ENCODE measurements at places on chromosomes 7 and 10.
A peak's percentile ranks its signal among the peaks of the same experiment; 100 is the strongest.

DNA sequence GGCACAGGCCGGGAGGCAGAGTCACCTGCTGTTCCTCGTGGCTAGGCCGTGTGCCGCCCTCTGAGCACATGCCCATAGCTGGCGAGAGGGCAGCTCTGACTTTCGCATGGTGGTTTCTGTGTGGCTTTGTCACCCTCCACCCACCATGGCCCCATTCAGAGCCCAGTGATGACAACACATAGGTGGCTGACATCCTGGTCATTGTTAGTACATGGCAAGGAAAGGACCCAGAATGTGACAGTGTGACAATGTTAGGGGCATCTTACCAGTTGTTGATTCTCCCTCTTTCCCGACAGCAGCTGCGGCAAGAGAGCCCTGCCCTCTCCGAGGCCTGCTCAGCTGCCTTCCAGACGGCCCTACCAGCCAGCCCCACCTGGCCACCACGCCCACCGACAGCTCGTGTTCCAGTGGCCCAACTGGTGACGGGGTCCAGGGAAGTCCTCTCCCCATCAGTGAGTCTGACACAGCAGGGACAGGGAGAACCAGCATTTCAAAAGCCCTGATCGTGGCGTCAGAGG is 52.2 kb downstream of the ZNF467 start:
- no peak for DNase-seq

DNA sequence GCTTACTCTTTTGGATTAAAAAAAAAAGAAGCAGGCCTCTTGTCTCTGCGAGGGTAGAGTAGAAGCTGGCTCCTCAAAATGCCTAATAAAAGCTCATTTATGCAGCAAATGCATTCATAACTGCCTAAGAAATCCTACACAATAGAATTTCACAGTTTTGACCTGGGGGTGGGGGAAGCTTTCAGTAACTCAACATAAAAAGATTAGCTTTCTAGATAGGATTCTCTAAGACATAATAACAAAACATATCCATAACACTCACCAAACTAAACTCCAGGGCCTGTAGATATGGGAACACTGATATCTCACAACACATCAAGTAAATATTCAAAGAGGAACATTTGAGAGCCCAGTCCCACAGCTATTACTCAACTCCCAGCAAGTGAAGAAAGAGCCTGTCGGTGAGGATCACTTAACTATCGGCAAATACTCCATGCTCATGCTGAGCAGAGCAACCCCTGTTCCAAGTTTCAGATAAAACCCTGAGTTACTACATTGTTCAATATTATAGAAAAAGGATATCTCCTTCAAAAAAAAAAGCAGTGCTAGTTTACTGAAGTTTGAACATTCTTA is 88.1 kb downstream of the COBL start:
- DNase-seq: no peak

DNA sequence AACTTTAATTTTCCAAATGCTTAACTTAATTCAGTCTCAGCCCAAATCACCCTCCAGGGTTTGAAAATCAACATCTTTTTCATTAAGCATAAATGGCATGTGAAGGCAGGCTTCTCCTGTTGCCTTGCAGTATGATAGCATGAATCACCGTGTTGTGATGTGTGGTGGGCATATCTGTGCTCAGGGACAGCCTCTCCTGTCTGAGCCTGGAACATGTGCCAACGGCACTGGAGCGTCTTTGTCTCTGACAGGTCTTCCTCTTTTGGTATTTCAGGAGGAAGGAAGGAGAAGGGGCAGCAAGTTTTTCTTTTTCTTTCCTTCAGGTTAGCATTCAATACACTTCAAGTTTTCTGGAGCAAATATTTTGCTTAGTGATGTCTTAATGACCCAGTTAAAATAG is 57.6 kb downstream of the LRGUK start:
- DNase-seq: peak; percentile 41

DNA sequence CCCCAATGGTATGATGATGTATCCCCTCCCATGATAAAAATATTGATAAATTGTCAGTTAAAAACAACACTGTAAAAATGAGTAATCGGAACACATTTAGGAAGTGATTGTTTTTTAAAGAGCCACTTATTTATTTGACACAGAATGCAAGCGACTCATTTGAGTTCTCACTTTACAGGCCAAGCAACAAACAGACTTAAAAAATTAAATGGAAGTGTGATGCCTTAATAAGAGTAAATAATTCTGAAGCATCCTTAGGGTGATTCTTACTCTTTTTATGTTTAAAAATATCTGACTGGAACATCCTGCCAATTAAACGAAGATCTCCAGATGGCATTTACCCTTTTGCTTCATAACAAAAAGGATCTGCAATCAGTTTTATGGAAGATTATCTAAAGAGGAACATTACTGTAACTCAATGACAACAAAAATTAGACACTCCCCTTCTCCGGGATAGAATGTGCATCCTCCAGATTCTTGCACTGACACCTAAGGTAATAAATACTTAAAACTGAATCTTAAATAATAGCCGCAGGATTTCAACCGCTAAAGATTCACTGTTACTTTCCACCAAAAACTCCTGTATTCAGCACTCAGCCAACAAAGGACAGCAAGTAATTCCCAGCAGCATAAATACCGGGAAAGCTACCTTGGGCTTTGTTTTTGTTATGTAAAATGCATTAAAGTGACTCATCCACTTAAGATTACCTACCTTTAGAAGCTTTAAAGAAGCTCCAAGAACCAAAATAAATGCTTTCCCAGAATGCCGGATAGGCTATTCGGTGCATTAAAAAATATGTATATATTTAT is 1.7 kb downstream of the CACNA2D1 start:
- peak; percentile 11 for DNase-seq

GRCh38 chr7:76294344-76295024 is 8.0 kb upstream of the HSPB1 start:
- peak; percentile 98 for DNase-seq

DNA sequence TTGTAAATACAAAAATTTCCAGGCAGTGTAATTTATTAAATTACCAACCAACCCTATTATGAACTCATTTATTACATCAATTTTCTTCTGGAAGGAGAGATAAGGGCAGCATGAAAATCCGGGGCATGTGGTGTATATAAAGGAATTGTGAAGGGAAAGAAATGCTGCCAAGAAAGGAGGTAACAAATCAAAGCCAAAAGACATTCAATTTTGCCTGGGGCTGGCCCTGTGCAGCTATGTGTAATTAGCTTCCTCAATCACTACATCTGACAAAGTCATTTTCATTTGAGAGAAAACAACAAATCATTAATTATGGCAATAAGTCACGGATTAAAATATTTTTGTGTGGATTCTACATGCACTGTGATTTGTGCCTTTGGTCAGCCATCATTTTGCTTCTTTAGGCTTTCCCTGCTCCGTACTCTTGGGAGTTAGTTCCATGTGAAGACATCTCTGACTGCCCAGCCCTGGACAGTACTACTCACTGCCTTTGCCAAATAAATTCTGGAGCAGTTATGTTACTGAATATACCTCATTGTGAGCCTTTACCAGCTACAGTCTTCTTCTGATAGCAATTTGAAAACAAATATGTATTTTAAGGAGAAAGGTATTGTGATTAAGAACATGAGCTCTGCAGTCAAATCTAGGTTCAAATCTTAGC is 191.7 kb downstream of the RELN start:
- no peak for DNase-seq

- no peak for DNase-seq
Measured at GRCh38 chr10:42618424-42618823, 19.9 kb downstream of the ZNF33B start.

DNA sequence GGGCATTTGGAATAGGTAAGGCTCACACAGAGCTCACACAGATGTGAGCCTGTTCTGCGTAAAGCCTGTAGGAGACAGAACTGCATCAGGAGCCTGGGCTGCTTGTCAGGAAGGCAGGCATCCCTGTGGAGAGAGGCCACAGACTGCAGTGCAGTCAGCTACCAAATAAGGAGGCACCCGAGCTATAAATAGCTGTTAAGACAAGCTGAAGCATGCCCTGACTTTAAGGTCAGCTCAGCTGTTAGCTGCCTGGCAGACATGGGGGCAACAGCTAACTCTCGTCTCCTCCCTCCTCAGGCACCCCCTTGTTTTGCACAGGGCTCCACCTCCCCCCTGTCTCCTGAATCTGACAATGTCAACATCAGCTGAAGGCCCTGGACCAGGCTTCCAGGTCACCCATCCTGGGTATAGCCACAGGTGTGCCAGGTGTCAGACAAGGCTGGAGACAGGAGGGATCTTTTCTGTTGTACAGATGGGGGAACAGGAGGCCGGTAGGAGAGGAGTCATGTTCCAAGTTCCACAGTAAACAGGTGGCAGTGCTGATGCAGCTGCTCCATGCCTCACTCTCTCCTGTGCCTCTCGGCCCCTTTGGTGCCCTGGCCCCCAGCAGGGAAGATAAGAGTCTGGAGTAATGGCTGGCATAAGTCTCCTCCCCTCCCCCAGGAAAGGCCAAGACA is 27.6 kb upstream of the MKRN1 start:
- DNase-seq: peak; percentile 90

- DNase-seq: no peak
Measured at GRCh38 chr10:34746094-34746493, 69.0 kb downstream of the PARD3 start.

GRCh38 chr7:1861799-1862458 is 191.9 kb downstream of the ELFN1 start:
- DNase-seq: no peak

DNA sequence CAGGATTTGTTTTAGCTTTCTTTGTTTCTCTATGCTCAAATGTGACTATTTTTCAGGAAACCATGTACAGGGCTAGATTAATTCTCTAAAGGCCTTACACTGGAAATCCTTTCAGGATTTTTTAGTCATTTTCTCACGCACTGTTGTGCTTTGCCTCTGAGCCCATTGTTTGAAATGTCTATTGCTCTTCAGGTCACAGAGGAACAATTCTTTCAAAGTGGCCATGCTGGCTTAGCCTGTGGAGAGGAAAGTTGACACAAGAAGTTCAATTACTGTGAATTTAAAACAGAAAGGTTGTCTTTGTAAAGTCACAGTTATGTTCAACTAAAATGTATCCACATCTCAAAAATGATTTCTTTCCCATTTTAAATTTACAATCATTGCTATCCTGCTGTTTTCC is 1071.7 kb upstream of the POT1 start:
- DNase-seq: no peak

DNA sequence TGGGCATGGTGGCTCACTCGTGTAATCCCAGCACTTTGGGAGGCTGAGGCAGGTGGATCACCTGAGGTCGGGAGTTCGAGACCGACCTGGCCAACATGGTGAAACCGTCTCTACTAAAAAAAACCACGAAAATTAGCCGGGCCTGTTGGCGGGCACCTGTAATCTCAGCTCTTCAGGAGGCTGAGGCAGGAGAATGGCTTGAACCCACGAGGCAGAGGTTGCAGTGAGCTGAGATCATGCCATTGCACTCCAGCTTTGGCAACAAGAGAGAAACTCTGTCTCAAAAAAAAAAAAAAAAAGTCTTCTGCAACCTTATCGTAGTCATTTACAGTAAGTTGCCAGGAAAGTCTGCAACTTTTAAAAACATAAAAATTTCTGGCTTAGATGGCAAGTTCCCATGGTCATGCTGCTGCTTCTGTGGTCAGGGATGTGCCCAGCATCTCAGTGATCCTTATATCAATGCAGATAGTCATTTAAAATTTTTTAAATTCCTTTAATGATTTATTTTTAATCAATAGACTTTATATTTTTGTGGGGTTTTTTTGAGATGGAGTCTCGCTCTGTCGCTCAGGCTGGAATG is 15.6 kb downstream of the SUFU start:
- no peak for DNase-seq

- no peak for DNase-seq
Measured at GRCh38 chr7:25669961-25670841, 441.9 kb upstream of the NPVF start.

- DNase-seq: peak; percentile 34
Measured at GRCh38 chr10:15748126-15748525, 28.4 kb upstream of the ITGA8 start.

- DNase-seq: peak; percentile 13
Measured at GRCh38 chr7:121187676-121188075, 141.1 kb upstream of the WNT16 start.

- DNase-seq: no peak
Measured at GRCh38 chr7:65749518-65749917, 123.4 kb upstream of the VKORC1L1 start.

GRCh38 chr10:87842776-87843497 is 20.4 kb downstream of the KLLN start:
- DNase-seq: peak; percentile 78

GRCh38 chr10:92142949-92143348 is 147.9 kb downstream of the CPEB3 start:
- DNase-seq: no peak

- no peak for DNase-seq
Measured at GRCh38 chr7:98887038-98887437, 8.7 kb downstream of the TRRAP start.

DNA sequence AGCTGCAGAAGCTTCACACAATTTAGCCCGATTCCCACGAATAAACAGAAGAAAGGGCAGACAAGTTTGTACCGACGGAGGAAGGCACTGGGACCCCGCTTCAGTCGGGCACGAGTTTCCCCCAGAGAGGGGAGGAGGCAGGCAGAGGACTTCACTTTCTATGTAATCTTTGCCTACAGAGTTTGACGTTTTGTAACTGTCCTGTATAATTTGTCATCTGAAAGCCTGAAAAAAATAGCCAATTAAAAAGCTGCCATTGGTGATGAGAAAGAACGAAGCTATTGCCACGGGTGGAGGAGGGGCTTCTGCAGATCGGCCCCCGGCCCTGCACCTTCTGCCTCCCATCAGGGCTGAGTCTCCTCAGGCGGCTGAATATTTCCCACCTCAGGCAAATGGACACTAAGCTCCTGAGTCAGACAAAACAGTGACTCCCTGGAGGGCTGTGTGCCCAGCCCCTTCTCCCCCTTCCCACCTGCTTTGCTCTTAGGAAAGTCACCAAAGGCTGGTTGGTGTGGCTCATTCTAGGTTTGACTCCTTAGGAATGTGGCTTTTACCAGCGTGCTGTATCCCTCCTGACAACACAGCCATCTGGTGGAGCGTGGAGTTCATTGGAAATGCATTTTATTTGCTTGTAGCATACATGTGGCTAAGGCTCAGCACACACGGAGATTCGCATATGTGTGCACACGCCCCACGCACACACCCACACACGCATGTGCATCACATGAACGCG is 117.4 kb downstream of the VIPR2 start:
- DNase-seq: no peak

- peak; percentile 70 for DNase-seq
Measured at GRCh38 chr10:116732573-116732972, 9.8 kb downstream of the HSPA12A start.

DNA sequence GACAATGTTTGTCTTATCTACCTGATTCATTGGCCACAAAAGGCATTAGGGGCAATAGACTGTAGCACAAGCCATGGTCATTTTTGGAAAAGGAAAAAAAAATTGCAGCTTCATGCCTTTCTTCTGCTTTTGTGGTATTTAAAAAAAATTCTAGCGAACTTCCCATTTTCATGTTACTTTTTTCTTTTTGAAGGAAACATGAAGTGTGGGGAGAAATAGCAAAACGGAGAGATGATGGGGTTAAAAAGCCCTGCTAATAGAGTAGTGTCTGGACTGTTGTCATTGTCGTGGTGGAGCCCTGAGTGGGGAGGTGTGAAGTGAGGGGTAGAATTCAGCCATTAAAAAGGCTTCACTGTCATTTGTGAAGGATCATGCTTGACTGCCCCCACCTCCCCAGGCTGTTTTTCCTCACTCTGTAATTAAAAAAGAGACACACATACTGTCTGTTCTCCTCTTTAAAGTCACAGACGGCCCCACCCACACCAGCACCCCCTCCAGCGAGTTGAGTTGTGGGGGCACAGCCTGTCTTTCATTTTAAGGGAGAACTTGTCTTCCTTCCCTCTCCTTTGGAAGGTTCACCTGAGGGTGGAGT is 272.4 kb downstream of the CREB5 start:
- DNase-seq: no peak

- DNase-seq: peak; percentile 45
Measured at GRCh38 chr7:41688012-41688625, 14.8 kb downstream of the INHBA start.

- no peak for DNase-seq
Measured at GRCh38 chr10:94324609-94325233, 38.0 kb downstream of the NOC3L start.

Data from EH (cell line).